ENCODE measurements at places on chromosomes 2 and 18.

- no peak for DNase-seq
These were observed 9.0 kb downstream of the MALL start for GRCh38 chr2:110106642-110107041.

GRCh38 chr2:42207826-42208225, 38.7 kb downstream of the EML4 start:
- no peak for DNase-seq

GRCh38 chr2:18784245-18784644, 194.9 kb upstream of the NT5C1B start:
- DNase-seq = no peak

GRCh38 chr2:108325756-108326155, 37.1 kb downstream of the SULT1C2 start:
- DNase-seq = no peak

- peak; percentile 66 for DNase-seq
These were observed 204.8 kb downstream of the TFCP2L1 start for GRCh38 chr2:121080013-121080772.

- no peak for DNase-seq
These were observed 1.1 kb downstream of the CCDC93 start for GRCh38 chr2:118012778-118013177.

All from NCI-H524 (cell line).